ENCODE measurements at places on chromosomes 2 and 18. TPM values are rescaled to one million over a fixed set of nuclear protein-coding genes. Genes with fewer than 3 reads are reported as not detected.

- DNase-seq: no peak
Measured at GRCh38 chr2:216001216-216002100, 11.9 kb downstream of the MREG start.

DNA sequence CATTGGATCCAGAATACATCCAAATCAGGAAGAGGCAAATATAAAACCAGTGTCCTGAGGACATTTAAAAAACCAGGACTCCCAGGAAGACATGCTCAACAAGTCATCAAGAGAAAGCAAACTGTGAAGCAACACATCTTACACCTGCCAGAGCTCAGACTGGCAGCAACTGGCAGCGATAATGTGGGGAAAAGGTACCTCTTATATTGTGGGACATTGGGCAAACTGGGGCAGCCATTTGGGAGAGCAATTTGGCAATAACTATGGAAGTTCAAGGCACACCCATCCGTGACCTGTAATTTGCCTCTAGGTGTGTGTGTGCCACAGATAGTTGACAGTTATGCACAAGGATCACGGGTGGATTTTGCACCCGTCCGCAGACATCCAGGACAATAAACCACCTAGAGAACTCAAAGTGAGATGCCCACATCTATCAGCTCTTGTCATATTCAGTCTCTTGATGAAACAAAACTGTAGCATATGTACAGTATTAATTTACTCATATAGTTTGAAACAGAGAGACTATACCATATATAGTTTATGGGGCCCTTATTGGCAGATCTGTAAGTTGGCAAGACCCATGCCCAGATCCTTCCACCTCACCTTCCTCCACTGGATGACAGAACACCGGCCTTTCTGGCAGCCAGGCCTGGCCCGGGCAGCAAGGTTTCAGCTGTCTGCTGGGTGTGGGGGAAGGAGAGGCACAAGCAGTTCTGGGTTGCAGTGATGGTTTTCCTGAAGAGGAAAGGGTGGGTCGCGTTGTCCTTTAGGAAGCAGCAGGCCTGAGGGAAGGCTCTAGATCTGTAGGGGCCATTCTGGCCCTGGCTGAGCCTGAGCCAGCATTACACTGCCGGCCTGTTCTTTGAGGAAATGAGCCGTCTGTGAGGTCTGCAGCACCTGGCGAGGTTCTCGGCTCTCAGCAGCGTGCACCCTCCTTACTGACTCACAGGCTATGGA, 18.8 kb downstream of the HJURP start:
- no peak for DNase-seq

The AQP12B gene
- not detected for total RNA-seq

The CCL20 gene
- total RNA-seq: 3.4 TPM

The SERPINB10 gene
- not detected for total RNA-seq

The CNDP1 gene
- 0.32 TPM for total RNA-seq

- DNase-seq: no peak
Measured at GRCh38 chr2:153543635-153544071, 65.1 kb upstream of the RPRM start.

DNA sequence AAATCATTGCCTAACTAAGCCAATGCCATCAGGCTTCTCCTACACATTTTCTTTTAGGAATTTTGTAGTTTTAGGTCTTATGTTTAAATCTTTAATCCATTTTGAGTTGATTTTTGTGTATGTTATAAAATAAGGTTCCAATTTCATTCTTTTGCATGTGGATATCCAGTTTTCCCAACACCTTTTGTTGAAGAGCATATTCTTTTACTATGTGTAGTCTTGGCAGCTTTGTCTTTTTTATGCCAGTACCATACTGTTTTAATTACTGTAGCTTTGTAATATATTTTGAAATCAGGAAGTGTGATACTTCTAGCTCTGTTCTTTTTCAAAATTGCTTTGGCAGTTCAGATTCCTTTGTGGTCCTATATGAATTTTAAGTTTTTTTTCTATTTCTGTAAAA, 11.0 kb downstream of the FASTKD2 start:
- DNase-seq: no peak

DNA sequence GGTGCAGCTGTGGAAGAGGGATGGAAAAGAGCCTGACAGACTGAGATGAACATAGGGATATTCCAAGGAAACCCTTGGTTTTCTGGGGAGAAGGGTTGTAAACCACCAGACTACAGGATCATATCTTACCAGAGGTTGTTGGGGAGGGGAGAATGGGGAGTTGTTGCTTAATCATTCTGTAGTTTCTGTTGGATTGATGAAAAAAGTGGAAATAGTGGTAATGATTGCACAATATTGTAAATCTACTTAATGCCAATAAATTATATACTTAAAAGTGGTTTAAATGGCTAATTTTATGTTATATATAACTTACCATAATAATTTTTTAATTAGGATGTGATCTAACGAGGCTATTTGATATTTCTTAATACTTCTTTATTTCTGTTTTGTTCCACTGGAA, 800.9 kb downstream of the BCL11A start:
- no peak for DNase-seq

DNA sequence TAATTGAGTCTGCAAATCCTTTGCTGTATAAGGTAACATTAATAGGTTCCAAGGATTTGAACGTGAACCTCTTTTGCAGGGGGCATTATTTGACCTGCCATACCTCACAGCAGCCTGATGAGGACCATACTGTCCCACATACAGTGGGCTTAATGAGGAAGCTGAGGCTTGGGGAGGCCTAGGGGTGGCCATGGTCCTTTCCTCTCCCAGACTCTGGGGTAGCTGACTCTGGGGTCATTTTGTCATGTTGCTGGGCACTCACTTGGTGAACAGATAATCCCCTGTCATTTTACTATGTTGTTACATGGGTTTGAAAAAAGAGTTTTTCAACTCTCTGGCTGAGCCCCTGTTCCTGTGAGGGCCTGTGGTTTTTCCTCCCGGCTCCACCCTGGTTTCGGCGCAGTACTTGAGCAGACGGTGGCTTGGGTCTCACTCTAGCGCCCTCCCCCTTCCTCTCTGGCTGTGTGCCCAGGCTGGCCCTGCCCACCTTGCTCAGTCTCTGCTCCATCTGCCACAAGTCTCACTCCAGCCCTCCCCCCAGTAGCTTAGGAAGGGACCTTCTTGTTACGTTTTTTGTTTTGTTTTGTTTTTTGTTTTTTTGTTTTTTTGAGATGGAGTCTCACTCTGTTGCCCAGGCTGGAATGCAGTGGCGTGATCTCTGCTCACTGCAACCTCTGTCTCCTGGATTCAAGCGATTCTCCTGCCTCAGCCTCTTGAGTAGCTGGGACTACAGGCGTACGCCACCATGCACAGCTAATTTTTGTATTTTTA, 21.0 kb downstream of the INPP4A start:
- DNase-seq: peak; percentile 63

The MLPH gene
- total RNA-seq: not detected

- DNase-seq: peak; percentile 72
Measured at GRCh38 chr18:13562494-13563029, 163.8 kb downstream of the FAM210A start.

DNA sequence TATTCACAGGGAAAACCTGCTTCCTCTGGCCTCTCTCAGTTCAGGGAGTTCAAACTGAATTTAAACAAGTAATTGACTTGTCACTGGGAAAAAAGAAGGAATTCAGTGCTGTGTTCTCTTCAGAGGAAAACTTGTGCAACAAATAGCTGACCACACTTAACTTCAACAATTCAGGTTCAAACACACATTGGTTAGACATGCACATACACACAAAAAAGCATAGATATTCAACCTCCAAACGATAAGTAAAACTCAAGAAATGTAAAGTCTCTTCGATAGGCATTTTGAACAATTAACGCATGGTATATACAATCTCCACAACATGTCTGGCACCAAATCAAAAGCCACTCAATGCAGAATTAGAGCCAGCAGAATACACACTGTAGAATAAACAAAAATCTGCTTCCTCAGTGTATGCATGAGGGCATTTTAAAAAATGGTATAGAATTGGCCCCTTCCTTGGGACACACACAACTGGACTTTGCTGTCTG, 269.0 kb downstream of the TCF4 start:
- no peak for DNase-seq

DNA sequence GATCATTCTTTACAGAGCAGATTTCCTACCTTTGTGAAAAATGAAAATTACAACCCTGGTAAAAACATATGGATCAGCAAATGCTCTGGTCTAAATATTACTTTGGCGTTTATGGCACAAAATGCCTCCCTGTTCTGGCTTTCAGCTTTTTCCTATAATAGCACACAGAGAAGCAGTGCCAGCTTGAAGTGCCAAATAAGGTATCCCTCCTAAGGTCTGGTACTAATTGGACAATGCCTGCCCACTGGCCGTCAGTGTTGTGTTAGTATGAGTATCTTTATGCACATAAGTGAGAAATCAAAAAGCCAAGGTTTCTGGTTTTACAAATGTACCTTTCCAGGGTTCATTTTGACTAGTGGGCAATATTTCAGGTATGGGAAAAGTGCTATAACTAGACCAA, 1293.7 kb upstream of the FAM98A start:
- no peak for DNase-seq

DNA sequence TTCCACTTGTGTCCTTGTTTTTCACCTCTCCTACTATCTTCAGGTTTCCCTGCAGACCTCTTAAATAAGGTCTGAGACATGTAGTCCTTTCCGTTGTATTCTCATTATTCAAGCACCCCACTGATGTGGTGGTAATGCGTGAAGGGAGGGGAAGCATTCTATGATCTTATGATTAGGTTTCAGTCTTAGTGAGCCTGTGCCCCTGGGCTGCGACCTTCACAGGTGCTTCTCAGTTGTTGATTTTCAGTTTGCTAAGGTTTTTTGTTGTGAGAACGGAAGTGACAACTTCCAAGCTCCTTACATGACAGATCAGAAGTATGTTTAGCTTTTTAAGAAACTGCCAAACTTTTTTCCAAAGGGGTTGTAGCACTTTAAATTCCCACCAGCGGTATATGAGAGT, 41.3 kb downstream of the VPS54 start:
- DNase-seq: peak; percentile 42

DNA sequence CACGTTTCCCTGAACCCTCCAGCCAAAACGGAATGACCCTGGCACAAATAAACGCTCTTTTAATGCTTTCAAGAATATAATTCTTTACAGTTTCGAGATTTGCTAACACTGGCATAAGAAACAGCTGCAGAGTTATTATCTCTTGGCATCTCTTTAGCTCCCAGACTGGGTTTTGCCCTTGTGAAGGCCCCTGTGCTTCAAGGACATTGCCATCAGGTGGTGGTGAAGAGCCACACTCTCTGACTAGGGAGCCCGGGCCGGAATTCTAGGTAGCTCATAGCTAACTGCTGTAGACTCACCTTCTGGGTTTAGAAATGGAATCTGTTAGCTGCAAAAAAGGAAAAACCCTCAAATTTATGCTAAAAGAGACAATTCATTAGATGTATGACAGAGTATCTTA, 13.3 kb upstream of the GALNT14 start:
- DNase-seq: no peak

- no peak for DNase-seq
Measured at GRCh38 chr2:197615016-197615652, 60.3 kb downstream of the RFTN2 start.

The TNFAIP6 gene
- not detected for total RNA-seq

The TSPYL6 gene
- total RNA-seq: not detected
